ENCODE measurements at places on chromosomes 3 and 15.

DNA sequence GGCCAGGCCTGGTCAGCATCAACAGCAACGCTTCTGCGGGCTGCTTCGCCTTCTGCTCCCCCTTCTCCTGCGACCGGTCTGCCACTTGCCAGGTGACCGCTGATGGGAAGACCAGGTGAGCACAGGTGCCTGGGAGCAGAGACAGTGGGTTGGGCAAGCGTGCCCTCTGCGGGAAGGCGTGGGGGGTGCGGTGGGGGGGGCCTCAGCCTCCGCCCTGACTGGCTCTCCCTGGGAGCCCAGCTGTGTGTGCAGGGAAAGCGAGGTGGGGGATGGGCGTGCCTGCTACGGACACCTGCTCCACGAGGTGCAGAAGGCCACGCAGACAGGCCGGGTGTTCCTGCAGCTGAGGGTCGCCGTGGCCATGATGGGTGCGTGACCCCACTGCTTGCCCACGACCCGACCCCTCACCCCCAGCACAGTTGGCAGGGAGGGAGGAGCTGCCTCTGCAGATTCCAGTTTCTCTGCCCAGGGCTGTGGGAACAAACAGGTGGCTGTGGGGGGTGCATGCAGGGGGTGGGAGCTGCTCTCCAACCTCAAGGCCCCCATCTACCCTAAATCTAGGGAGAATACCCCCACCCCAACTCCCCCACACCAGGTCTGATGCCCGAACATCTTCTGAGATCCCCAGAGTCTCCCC is 8.8 kb downstream of the STAB1 start:
- no peak for DNase-seq

DNA sequence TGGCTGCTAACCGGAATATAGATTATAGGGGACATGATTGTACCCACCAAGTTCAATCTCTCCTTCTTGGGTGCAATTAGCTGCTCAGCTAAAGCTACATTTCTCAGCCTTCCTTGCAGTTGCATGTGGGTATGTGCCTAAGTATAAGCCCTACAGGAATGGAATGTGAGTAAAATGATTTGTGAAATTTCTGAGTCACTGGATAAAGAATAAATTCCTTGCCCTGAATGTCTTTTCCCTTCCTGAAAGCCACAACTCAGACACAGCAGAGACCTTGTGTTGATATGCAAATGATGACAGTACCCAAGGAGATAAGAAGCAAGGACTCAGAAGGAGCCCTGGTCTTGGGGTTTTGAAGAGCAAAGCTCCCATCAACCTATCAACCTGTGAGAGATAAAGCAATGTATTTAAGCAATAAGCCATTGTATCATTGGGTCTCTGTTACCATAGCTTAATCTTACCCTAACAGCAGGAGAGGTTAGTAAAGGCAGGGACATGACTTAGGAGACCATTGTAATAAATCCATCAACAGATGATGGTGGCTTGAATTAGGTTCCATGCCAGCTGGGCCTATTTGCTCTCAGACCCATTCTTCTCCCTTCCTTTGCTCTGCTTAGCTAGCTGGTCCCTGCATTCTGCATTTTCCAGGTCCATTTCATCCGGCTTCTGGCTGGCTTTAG is 25.6 kb upstream of the ZNF280D start:
- DNase-seq, result no peak

DNA sequence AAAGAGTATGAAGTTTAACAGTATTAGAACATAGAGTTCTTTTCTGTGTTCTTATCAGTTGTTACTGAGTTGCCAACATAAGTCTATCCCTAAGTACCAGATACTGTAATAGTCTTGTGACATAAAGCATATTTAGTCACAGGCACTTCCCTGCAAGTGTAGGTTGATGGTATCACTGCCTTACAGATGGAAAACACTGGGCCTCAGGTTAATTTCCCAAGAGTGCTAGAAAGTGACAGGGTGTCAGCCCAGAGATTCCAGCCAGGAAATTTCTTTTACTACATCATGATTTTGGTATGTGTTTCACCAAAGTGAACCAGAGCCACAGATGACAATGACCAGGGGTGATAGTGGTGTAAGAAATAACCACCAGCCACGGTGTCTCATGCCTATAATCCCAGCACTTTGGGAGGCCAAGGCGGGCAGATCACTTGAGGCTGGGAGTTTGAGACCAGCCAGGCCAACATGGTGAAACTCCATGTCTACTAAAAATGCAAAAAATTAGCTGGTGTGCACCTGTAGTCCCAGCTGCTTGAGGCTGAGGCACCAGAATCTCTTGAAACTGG is 3.2 kb downstream of the EIF1B start:
- no peak for DNase-seq

- DNase-seq, result no peak
Observed at GRCh38 chr3:161266731-161267150, 45.6 kb downstream of the NMD3 start.

- no peak for DNase-seq
Observed at GRCh38 chr15:56812221-56812620, 78.9 kb upstream of the ZNF280D start.

GRCh38 chr3:138062037-138062436 is 52.1 kb downstream of the CLDN18 start:
- no peak for DNase-seq

- DNase-seq, result no peak
Observed at GRCh38 chr3:37990527-37990926, at the start of gene VILL. VILL (plus strand) TSS chr3:37990786; CDS start chr3:37993673, 2,887 bp downstream.

DNA sequence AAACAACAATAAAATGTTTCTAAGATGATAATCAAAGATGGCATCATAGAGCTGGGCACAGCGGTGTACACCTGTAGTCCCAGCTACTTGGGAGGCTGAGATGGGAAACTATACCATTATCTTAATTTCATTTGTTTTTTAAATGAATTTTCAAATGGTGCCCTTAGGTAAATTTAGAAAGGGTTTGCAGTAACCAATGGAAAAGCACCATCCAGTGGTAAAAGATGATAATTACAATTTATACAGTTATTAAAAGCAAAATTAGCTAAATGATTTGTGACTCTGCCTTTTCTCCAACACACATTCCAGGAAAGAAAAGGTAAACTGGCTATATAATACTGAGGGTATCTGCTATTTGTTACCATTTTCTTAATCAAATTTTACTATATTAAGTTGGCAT is 14.4 kb upstream of the ANKRD28 start:
- no peak for DNase-seq

DNA sequence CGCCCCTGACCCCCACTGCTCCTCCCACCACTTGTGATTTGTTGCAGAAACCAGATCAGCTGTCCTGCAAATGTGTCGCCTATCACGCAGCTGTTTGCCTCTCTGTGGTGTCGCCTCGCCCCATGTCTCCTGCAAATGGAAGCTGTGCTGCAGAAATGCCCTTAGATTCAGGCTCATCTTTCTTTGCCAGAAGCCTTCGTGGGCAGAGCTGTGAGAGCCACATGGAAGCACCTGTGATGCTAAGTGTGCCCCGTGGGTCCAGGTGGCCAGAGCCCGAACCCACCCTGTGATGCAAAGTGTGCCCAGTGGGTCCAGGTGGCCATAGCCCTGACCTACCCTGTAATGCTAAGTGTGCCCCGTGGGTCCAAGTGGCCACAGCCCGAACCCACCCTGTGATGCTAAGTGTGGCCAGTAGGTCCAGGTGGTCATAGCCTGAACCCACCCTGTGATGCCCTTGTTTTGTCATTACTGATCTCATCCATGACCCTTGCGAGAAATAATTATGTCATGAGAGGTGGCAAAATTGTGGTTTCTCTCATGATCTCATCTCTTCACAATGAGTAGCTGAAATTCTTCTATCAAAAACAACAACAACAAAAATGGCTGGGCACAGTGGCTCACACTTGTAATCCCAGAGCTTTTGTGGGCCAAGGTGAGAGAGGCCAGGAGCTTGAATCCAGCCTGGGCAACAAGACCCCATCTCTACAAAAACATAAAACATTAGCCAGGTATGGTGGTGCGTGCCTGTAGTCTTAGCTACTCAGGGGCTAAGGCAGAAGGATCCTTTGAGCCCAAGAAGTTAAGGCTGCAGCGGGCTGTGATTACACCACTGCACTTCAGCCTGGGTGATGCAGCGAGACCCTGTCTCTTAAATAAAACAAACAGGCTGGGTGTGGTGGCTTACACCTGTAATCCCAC is 187.4 kb downstream of the GOLGA6L6 start:
- no peak for DNase-seq

DNA sequence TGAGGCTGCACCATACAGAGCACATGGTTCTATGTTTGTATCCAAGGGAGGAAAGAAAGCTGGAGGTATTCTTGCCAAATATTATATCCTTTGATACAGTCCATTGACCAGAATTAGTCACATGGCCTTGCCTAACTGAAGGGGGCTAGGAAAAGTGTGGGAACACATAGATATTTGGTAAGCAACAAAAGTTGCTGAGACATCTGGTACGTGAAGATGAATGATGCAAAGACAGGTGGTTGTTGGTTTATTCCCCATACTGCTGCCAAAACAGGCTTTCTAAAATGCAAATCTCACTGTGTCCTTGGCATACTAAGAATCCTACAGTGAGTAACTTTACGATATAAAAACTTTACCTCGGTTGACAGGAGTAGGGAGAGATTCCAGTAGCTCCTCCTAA is 162.2 kb downstream of the VGLL3 start:
- DNase-seq, result no peak

DNA sequence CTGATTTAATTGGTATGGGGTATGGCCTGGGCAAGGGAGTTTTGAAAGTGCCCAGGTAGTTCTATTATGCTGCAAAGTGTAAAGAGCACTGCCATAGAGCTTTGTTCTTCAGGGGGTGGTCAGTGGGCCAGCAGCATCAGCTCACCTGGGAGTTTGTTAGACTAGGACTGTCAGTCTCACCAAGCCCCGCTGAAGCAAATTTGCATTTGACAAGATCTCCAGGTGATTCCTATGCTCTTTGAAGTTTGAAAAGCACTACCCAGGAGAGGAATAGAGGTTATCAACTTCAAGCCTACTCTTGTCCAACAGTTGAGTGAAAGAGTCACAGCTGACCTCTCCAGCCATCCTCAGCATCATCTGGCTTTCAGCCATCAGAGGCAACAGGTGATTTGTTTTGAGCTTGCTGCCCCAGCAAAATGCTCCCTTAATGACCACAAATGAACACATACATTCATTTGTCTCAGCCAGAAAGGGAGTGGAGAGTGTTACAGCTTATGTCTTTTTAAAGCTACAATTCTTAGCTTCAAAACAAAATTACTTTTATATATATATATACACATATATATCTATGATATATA is 8.0 kb downstream of the ZSCAN2 start:
- no peak for DNase-seq

DNA sequence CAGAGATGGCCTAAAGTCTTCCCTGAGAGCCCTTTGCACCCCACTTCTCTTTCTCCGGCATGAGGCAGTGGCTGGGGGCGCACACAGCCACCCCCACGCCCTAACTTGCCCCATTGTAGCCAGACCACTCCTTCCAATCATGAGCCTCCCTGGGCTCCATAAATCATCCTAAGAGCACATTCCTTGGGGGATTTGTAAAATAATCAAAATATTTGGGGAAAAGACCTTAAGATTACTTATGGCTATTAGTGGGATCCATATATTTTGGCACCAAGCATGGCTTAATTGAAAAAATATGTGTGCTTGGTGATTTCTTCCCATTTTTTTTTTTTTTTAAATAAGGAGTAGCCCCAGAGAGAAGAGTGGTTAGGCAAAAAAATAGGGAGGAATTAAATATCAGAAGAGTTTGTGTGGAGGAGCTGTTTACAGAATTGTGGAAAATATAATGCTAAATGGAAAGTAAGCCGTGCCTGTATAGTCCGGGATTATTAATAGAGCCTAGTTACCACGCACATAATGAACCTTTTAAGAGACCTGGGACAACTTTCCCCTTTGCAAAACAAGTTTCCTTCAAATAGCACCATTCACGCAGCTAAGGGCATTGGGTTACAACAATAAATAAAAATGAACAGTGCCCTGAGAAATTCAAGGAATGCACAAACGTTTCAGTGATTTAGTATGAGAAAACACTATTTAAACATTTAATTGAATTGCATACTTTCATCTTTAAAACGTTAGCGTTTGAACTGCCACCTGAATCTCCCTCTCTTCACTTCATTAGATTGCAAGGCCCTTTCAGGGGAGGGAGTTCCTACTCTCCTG is 46.1 kb downstream of the SMAD6 start:
- DNase-seq, result no peak

DNA sequence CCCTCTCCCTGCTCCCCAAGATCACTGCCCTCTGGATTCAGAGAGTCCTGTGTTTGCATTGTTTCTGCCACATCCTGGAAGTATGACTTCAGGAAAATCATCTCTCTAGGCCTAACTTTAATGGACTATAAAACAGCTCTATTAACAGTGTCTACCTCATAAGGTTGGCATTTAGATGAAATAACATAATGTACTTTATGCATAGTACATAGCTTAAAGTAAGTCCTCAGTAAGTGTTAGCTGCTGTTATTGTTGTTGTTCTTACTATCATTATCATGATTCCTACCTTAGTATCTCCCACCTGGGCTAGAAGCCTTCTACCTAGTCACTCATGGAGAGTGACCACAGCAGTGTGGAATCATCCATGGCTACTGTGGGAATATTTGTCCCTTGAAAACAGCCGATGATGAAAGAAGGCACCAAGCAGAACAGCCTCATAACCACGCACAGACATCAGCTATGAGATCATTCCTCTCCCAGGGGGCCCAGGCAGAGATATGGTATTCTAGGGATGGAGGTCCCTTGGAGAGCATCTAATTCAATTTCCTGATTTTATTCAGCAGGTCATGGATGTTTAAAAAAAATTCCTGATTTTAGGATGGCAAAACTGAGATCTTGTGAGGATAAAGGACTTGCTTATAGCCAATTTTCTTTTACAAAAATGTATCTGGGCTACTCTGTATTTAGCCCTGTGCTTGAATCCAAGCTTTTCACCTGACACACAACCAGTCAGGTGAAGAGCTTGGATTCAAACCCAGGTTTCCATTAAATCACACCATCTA is 1.9 kb downstream of the FSD2 start:
- no peak for DNase-seq

DNA sequence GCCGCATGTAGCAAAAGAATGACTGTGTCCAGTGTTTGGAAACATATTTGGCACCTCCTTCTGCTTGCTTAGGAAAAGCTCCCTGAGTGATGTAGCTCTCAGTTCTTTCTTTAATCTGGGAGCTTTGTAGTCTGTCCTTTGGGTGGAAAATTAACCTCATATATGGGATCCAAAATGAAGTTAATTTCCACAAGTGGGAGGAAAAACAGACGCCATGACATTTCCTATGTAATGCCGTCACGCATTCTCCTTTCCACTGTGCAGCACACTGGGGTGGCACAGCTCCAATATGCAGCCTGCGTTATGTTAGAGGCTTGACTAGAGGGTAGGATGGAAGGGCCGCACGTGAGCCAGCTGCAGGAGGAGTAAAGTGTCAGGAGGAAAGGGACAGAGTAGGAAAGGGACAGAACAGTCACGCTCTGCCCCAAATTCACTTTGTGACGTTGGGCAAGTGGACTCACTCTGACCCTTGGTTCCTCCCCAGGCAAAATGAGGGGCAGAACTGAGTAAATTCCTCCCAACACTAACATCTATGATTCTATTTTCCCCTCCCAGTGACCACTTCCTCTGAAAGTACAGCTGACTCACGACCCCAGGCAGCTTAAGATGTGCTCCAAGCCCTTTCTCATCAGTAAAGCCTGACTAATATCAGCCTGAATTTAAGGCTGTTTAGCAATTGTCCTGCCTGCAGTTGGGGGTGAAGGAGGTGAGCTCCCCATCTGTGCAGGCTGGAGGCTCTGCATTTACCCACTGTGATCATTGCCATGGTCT is 176.5 kb upstream of the PFN2 start:
- no peak for DNase-seq

All from stimulated activated CD8-positive, alpha-beta memory T cell treated with anti-CD3 and anti-CD28 coated beads, Interleukin-15, amount 100 ng/mL, for 4 hours (primary cell).